ENCODE measurements at places on chromosomes 13 and 19. TPM values are rescaled to one million over a fixed set of nuclear protein-coding genes. Genes with fewer than 3 reads are reported as not detected.

SNRNP70 gene
- 418 TPM for polyA plus RNA-seq

ZBTB32 gene
- polyA plus RNA-seq = 0.17 TPM

ZFP28 gene
- 12.1 TPM for polyA plus RNA-seq

SGCG gene
- 3.6 TPM for polyA plus RNA-seq

WDR88 gene
- 1.4 TPM for polyA plus RNA-seq

ZNF626 gene
- 25.6 TPM for polyA plus RNA-seq

ZNF681 gene
- polyA plus RNA-seq = 6.7 TPM

FGF22 gene
- 0.27 TPM for polyA plus RNA-seq

ZNF625 gene
- 10.4 TPM for polyA plus RNA-seq

FGF21 gene
- polyA plus RNA-seq = not detected

ZNF729 gene
- polyA plus RNA-seq = 0.81 TPM

ATP4A gene
- not detected for polyA plus RNA-seq
